ENCODE measurements at places on chromosomes 13 and 19. TPM values are rescaled to one million over a fixed set of nuclear protein-coding genes. Genes with fewer than 3 reads are reported as not detected.

DNA sequence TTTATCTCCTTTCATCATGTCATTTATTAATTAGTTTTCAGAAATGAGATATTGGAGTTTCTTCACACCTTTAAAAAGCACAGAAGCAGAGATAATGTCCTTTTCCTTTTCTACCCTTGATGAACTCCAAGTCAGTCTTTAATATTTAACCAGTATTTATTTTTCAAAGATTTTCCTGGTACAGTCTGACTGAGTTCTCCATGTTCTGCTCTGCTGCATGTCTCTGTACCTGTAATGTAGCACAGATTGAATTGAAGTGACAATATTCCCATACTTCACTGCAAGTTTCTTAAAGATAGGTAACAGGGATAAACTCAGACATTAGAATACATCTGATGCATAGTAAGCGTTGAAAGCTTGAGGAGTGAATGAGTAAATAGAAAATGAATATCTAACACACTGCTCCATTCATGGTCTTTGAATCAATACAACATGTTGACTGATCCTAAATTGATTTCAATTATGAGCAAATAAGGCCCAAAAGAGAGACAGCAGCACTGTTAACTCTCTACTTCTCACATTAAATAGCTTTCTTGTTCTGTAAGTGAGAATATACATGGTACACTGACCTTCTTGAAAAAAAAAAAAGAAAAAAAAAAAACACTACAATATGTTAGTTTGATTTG lies 1323.6 kb upstream of the PRR20A start:
- DNase-seq, result no peak
- peaks cover 9% of the 10 kb centered on the region for H3K36me3 ChIP-seq
- H3K4me3 ChIP-seq, result no peak overlapping the region
- H3K27me3 ChIP-seq, result no peaks in the 10 kb centered on the region
- no peak overlapping the region for H3K27ac ChIP-seq

DNA sequence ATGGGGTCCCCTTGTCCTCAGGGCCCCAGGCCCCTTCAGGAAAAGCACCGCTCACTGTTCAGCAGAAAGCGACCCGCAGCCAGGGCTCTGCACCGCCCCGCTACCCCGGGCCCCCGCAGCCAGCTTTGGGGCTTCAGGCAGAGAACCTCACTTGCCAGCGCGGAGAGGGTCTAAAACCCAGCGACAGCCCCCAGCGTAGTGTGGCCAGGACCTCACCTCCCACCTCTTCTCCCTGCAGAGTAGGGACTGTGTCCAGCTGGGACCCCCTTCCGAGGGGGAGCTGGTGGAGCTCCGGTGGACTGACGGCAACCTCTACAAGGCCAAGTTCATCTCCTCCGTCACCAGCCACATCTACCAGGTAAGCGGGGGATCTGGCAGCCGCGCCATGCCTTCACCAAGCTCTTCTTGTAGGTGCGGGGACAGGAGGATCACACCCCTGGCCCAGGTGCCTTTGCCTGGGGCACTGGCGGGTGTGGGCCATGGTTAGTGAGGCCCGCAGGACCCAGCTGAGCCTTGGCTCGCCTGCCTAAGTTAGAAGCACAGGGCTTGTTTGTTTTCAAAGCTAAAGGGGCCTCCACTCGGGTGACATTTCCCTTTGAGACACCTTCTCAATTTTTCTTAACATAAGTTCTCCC lies 175.7 kb downstream of the KDM4B start:
- no peak for DNase-seq
- no peak overlapping the region for H3K4me3 ChIP-seq
- H3K4me1 ChIP-seq, result no peaks in the 10 kb centered on the region
- no peaks in the 10 kb centered on the region for H3K27me3 ChIP-seq
- H3K27ac ChIP-seq, result no peak overlapping the region

DNA sequence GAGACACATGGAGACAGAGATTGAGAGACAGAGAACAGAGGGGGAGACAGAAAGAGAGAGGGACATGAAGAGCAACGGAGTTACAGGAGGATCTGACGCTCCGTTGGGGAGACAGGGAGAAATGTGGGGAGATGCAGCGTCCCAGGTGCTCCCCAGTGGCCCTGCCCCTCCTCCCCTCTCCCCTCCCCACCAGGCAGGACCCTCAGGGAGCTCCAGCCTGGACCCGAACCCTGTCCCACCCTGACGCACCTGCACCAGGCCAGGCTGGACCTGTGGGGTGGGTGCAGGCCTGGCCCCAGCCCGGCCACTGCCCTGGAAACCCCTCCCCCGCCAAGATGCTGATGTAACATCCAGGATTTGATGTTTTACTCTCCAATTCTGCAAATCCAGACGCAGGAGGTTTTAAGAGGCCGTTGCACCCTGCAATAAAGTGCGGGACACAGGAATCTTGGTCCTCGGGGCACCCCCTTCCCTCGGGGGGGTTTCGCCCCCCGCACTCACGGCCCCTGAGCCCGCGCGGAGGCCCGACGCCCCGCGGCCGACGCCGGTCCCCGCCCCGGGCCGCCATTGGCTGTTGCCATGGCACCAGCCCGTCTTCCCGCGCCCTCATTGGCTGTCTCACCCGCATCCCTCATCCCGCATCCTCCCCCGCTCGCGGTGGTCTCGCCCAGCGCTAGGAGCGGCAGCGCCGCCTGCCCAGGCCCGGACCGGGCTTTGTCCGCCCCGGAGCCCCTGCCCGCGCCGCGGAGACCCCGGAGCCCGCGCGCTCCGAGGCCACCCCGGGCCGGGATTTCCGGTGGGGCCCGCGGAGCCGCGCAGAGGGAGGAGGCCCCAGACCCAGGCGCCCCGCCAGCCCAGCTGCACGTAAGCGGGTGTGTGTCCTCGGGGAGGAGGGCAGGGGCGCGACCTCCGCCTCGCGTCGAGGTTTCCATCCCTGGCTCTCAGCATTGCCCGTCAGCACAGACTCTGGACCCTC lies at the start of gene APC2:
Gene APC2, plus strand, starts transcription at position 655 of the 976 bp plus-strand sequence. CDS start 2,881 bp downstream, outside the sequence.
- peak within 1 kb of the TSS; percentile 61 for H3K4me3 ChIP-seq
- no peaks in the 10 kb centered on the region for H3K36me3 ChIP-seq
- peaks cover 45% of the 10 kb centered on the region for H3K27me3 ChIP-seq
- H3K27ac ChIP-seq, result 0 out of 2 replicates have a peak within 1 kb of the TSS, but pooled peaks have one; percentile 26
- peak; percentile 95 for DNase-seq

- H3K27ac ChIP-seq, result no peak overlapping the region
- H3K4me3 ChIP-seq, result peak overlapping the region; percentile 82
- peaks cover 21% of the 10 kb centered on the region for H3K4me1 ChIP-seq
- H3K27me3 ChIP-seq, result no peaks in the 10 kb centered on the region
- H3K36me3 ChIP-seq, result peaks cover 76% of the 10 kb centered on the region
These were observed 4.5 kb downstream of the MIR17HG start for GRCh38 chr13:91351980-91352379.

Gene THAP8
- total RNA-seq, result 12.7 TPM
